ENCODE measurements at places on chromosomes 4 and X.

GRCh38 chrX:66680451-66680850 lies 41.6 kb upstream of the EDA2R start:
- DNase-seq = no peak

DNA sequence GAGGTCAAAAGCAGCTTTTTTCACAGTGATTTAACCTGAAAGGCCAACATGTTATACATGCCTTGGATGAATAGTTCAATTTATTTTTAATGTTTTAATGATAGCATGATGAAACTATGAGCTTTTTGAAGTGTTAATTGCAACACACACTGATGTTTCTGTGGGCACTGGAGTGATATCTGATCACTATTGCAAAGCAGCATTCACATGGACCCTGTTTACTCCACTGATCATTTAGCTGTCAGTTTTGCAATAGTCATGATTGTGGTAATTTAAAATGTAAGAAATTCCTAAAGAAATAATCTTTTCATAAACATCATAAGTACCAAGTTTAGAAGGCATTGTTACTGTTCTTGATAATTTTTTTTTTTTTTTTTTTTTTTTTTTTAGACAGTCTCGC lies 74.1 kb downstream of the ARSJ start:
- no peak for DNase-seq

- no peak for DNase-seq
These were observed 26.7 kb downstream of the PIN4 start for GRCh38 chrX:72208126-72208800.

DNA sequence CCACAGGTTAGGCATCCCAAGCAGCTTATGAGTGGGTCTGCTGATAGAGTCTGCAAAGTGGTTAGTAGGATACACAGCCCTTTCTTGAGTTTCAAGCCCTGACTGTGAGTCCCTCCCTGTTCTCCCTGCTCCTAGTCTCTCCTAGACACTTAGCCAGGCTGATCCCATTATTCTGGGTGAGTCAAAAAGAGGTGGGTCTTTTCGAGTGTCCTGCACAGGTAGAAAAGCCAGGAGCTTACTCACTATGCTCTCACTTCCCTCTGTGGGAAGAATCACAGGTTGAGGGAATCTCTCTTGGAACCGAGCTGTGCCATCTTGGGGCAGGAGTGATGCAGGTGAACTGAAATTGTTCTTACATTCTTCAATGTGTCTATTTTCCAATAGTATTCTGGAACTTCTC lies 29.7 kb downstream of the SCLT1 start:
- DNase-seq = no peak

DNA sequence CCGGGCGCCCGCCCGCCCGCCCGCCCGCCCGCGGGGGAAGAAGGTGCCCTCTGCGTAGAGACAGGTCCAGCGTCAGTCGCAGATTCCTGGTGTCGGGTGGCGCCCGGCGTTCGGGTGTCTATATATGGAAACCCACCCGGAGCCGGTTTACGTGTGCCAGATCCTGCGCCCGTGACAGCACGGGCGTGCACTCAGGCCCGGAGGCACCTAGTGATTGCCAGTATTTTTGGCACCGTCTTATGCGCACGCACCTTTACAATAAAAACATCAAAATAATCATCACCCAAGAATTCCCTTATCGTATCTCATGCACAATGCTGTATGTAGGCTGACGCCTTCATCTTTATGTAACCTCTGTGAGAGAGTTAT lies 519 bp downstream of the SLC25A4 start:
- peak; percentile 9 for DNase-seq

Measured in NCI-H748 treated with DMSO at 0.1 percent for 48 hours (cell line).